ENCODE measurements at places on chromosomes 11 and 22.

DNA sequence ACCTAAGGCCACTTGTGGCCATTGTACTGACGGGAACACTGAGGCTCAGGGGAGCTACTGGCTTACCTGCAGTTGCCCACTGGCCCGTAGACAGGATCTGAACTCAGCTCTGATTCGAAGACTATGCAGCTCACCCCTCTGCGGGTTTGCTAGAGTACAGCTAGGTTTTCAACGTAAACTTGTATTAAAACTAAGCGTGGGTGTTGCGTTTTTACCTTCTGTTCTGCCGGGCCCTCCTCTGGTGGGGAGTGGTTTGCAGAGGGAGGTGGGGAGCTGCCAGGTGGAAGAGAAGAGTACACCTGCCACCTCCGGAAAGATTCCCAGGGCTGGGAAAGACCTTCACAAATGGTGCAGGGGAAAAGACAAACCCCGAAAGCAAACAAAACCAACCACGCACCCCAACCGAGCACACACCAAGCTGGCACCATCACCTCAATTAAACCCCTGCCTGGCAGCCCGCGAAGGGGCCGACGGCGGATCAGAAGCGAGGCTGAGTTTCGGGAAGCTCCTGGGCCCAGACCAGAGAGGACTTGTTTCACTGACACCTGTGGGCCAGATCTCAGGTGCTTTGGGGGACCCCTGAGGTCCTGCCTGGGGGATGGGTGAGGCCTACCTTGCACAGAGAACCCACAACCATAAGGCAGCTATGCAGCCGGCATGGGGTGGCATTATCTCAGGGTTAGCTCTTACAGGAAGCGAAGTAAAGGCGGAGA lies 37.7 kb downstream of the SHISAL1 start:
- no peak for DNase-seq

DNA sequence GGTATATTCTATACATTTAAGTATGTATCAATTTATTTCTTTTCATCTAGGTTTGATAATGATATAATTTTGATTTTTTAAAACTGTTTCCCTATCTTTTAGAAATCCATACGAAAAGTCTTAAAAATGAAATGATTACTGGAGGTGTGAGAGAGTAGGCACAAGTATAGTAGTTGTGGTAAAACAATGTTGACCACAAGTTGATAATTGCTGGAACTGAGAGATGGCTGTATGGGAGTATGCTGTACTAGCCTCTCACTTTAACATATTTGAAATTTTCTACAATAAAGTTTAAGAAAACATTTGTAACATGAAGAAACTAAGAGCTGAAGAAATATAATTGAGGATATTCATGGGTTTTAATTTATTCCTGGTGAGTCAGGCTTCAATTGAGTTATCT lies 30.0 kb downstream of the FSHB start:
- DNase-seq = no peak

DNA sequence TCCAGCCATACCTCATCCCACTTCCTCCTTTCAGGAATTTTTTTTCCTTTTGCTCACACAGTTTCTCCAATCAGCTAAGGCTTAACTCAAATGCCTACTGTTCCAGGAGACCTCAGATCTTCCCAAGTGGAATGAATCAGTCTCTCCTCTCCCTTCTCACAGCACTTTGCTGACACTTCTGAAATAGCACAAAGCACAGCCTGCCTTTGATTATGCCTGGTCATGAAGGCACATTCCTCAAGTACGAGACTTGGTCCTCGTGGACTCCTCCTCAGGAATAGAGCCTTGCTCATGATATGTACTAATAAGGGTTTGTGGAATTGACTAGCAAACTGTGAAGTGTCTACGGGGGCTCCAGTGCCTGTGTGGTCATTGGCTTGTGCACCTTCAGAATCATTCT lies 176.7 kb upstream of the TENM4 start:
- no peak for DNase-seq

- no peak for DNase-seq
Observed at GRCh38 chr11:6825231-6825744, 20.2 kb upstream of the OR10A5 start.

DNA sequence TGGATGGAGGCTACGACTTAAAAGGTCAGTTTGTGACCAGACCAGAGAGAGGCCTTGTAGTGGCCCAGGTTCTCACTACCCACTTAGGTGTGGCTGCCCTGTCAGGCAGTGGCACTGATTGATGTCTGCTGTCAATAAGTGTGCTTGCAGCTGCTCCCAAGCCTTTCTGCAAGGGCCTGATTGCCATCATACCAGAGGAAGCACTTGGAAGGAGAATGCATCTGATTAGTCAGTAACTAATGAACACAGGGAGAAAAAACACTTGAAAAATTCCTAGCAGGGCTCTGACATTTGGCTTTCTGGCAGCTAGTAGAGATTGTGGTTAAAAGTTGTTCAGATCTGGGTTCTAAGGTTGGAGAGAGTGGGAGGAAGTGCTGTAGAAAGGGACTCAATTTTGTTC lies 107.5 kb downstream of the NAV2 start:
- DNase-seq = no peak

DNA sequence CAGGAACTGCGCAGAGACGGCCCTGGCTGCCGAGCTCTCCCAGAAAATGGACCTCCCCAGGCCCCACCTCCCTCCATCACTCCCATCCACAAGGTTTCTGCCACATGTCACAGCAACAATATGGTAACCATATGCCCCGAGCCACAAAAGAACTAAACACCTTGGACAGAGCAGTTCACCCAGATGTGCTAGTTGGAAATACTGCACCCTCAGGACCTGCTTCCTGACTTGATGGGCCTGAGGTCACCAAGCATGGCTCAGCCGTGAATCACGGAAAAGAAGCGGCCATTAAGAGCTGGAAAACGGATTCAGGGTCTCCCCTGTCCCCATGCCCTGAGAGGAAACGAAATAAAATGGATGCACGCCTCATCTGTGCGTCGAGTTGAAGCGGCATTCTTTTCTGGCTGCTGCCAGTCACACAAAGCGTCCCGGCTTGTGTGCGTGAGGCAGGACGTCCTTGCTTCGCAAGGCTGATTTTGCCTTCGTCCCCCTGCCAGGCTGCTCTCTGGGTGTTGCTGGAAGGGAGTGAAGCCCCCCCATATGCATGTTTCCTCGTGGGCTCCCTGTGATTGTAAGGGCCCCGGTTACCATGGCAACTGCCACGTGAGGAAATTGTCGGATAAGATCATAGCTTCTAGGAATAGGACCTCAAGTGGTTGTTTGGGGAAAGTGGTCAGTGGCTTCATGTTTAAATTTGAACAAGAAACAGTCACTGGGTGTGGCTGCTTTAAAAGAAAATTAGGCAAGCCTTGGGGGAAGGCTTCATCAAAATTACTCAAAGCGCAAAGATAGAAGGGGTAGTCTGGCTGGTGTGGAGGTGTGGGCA lies 51.7 kb downstream of the FLI1 start:
- DNase-seq = no peak

DNA sequence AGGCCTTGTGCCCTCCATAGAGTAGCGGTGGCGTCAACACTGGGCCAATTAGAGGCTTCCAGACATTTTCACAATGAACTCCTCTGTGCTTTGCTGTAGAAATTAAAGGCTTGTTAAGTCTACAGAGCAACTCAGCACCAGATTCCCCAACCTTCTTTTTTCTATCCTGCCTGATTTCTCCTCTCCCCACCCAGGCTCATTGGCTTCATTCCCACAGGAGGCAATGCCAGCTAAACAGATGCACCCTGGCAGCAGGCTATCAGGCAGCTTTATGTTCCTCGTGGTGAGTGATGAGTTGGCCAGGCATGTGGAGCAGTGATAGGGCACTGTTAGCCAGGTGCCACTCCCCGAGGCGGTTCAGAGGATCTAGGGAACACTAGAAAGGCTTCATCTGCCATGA lies 4.8 kb downstream of the DIXDC1 start:
- no peak for DNase-seq

- no peak for DNase-seq
Observed at GRCh38 chr11:102079625-102080024, 30.6 kb upstream of the YAP1 start.

DNA sequence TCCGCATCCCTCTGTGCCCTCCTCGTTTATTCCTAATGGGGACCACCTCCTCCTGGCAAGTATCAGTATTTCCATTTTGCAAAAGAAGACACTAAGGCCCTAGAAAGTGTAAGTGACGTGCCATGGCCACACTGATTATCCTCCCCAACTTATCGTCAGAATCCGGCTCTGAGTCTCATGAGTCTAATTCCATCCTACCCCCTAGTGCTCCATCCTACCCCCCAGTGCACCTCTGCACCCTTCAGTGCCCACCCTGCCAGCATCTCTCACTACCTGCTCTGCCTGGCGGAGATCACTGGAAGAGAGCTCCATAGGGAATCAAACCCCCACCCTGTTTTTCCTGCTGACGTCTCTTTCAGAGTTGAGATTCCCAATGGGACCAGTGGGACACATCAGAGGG lies 31.8 kb downstream of the PRDM11 start:
- no peak for DNase-seq

GRCh38 chr11:40188848-40189247 lies 1270.6 kb downstream of the LRRC4C start:
- DNase-seq = no peak

- DNase-seq = no peak
Observed at GRCh38 chr11:100066399-100066798, 620.7 kb upstream of the ARHGAP42 start.

DNA sequence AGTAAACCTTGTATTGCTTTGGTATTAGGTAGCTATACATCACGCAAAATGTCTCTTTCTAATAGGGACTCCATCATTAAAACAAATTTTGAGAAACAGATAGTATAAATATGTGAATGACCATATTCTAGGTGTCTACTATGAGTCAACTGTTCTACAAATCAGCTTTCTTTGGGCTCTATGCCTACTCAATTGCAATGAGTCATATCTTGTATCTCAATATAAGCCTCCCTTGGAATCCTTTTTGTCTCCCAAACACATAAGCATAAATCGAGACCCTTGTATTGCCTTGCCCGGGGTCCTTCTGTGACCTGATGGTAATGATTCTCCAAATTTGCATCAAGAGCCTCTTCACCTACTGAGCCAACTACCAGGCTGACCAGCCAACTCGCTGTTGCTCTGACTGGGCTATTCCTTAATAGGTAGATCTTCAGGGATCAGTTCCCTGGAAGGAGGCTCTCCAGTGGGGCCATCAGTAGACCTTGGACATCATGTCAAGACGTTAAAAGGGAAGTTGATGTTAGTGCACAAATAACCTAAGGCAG lies 22.2 kb downstream of the BLID start:
- DNase-seq = no peak

DNA sequence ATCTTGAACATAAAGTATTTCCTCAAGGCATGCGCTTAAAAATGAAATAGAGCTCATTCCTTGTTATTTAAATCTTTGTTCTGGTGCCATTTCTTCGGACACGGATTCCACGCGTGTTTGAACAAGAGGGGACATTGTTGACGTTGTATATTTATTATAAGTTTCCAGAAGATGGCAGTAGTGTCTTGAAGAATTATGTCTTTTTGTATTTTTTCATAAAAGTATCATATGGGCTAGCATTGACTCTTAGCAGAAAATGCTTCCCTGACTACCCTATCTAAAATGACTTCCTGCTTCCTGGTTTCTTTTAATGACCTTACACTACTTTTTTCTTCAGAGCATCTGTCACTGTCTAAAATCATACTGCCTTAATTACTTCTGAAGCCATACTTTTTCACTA lies 20.4 kb downstream of the BIRC2 start:
- peak; percentile 71 for DNase-seq

DNA sequence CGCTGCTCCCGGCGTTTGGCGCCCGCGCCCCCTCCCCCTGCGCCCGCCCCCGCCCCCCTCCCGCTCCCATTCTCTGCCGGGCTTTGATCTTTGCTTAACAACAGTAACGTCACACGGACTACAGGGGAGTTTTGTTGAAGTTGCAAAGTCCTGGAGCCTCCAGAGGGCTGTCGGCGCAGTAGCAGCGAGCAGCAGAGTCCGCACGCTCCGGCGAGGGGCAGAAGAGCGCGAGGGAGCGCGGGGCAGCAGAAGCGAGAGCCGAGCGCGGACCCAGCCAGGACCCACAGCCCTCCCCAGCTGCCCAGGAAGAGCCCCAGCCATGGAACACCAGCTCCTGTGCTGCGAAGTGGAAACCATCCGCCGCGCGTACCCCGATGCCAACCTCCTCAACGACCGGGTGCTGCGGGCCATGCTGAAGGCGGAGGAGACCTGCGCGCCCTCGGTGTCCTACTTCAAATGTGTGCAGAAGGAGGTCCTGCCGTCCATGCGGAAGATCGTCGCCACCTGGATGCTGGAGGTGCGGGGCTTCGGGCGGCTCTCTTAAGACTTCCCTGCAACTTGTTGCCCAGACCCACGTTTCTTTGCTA lies at the start of gene CCND1:
TSS of gene CCND1 (plus strand) at position 162 of the 587 bp plus-strand sequence. CDS start at position 320, 158 bp downstream.
- peak; percentile 57 for DNase-seq

DNA sequence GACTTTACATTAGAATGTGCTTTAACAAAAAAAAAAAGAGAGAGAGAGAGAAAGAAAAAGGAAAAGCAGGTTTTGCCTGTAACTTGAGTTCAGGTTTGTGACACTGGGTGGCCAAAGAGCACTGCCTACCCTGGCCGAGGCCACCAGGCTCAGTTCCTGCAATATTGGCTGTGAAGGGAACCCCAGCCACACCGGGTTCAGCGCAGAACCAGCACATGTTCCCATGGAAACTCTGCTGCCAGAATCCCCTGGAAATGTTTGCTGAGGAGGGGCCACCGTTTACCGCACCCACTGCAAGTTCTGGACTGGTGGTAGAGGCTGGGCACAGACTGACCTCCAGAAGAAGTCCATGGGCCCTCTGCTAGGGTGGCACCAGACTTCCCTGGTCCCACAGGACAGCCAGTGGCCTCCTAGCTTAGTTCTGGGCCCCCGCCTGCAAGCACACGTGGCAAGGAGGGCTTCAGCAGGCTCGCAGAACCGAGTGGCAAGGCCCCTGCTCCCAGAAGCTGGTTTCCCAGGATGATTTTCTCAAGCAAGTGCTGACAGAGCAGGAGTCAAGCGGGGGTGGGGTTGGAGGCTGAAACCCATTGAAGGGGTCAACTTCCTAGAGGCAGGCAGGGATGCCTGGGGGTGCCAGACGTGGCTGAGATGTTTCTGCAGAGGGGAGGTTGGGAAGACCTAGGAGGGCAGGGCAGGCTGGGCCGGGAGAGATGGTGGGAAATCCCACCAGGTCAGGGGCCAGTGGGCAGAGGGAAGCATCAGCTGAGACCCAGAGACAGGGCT lies 51.2 kb downstream of the NFAM1 start:
- no peak for DNase-seq

GRCh38 chr11:90747057-90747456 lies 524.2 kb upstream of the CHORDC1 start:
- DNase-seq = no peak

- DNase-seq = no peak
Observed at GRCh38 chr11:125496529-125496857, 428 bp upstream of the FEZ1 start.

DNA sequence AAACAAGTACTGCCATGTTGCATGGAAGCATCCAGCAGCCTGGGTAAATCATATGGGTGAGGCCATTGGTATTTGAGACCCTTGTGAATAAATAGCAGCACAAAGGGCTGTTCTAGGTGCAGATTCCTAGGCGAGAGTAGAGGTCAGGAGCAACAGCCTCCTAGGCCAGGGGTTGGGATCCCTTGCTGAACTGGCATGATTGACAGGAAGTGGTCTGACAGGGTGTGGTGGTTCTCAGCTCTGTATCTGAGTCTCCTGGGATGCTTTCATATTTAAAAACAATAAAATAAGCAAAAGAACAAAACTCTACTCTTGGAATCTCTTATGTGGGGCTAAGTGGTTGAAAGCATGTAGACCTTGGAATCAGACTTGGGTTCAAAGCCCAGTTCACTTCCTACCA lies 35.8 kb downstream of the INSC start:
- no peak for DNase-seq

GRCh38 chr11:9075556-9075955 lies 15.8 kb downstream of the SCUBE2 start:
- no peak for DNase-seq

GRCh38 chr11:132042296-132042695 lies 671.9 kb downstream of the NTM start:
- no peak for DNase-seq

Data from Kasumi-1 (cell line).